ENCODE measurements at places on chromosomes 12 and 14.

DNA sequence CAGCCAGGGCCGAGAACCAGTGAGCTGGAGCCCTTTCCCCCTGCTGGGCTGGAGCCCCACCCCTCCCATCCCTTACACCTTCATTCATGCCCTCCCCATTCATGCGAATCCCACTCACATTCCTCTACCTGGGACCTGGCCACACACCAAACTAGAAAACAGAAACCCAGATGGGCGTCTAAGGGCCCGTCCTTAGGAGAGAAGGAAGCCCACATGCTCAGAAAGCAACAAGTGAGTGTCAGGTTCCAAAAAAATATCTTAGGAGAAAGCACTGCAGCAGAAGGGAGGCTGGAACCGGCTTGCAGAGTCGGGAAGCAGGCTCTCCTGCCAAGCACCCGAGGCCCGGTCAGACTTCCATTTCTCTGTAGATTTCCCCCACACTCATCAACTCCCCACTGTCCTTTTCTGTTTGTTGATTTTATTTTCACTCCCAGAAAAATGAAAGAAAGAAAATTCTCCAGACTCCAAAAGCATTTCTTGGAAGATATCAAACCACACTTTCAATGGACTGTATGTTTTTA lies 13.6 kb downstream of the BCL11B start:
- no peak for DNase-seq

DNA sequence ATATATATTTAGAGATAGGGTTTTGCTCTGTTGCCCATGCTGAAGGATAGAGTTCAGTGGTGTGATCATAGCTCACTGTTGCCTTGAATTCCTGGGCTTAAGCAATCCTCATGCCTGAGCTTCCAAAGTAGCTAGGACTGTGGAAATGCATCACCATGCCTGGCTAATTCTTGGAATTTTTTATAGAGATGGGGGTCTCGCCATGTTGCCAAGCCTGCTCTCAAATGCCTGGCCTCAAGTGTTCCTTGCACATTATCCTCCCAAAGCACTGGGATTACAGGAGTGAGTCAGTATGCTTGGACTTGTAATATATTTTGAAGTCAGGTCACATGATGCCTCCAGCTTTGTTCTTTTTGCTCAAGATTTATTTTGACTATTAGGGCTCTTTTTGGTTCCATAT lies 178.0 kb downstream of the RPAP3 start:
- no peak for DNase-seq

DNA sequence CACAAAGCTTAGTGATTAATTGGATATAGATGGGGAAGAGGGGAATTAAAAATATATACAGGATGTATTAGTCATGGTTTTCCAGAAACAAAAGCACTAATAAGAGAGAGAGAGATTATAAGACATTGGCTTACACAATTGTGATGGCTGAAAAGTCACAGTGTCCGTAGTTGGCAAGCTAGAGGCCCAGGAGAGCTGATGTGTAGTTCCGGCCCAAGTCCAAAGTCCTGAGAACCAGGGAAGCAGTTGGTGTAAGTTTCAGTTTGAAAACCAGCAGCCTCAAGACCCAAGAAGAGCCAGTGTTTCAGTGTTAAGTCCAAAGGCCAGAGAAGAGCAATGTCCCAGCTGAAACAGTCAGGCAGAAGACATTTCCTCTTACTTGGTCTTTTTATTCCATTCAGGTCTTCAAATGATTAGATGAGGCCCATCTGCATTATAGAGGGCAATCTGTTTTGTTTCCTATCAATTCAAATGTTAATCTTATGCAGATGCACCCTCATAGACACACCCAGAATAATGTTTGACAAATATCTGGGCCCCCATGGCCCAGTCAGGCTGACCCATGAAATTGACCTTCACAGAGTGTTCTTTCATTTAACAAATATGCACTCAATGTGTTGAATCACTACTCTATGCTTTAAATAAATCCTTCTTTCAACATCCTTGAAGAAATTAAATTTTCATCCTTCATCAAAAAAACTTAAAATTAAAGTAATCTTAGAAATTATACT lies 67.2 kb upstream of the DIO2 start:
- no peak for DNase-seq

DNA sequence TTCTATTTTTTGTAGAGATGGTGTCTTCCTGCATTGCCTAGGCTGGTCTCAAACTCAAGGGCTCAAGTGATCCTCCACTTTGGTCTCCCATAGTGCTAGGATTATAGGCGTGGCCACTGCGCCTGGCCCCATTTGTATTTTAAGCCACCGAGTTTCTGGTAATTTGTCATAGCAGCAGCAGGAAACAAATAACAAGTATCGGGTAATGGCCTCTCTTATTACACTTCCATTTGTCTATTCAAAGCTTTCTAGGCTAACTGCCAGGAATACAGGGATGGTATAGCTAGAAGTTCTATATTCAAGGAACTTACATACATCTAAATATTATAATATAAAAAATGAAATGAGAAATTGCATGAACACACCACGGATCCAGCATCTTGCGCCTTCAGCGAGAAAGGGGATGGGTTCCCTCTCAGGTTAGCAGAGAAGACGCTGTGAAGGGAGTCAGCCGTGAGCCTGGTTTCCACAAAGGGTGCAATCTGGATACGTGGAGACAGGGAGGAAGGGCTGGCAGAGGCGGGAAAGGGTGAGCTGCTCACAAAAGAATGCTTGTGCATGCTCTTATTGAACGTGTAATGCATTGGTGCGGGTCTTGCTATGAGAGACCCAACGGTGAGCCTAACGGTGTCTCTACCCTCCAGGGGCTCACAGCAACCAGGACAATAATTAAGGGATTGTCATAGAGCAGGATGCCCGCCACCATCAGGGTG lies 9.5 kb downstream of the BDKRB1 start:
- DNase-seq: no peak

DNA sequence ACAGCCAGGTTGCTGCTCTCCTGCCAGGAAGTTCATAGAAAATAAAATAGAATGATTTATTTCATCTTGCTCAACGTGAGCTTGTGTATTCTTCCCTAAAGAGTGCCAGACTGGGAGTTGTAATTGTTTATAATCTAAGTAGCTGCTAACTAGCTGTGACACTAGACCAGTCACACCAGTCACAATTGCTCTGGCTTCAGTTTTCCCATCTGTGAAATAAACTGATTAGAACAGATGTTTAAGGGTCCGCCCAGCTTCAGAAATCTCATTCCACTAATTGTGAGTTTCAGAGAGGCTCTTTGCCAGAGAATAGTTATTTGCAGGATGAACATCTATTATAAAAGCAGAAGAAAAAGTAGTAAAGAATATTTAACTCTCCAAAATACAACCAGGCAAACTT lies 55.6 kb upstream of the ZDHHC17 start:
- DNase-seq: no peak

GRCh38 chr14:35506927-35507326 lies 27.0 kb upstream of the INSM2 start:
- DNase-seq: no peak

DNA sequence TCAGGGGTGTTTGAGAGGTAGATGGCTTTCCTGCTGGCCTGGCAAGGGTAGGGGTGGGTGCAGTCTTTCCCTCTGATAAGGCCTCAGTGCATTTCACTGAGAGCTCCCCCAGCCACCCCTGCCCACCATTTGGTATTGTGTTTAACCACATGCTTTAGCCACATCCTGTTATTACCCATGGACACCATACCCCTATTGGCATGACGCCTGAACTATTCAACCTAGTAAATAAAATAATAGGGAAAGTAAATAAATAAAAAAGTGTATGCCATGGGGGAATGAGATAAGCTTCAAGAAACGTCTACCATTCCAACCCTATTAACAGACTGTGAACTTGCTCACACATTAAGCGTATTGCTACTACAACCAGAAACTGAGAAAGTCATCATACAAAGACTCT lies 7.6 kb upstream of the LGR5 start:
- DNase-seq: no peak

GRCh38 chr12:40784102-40784501 lies 91.9 kb downstream of the CNTN1 start:
- no peak for DNase-seq

GRCh38 chr12:84069699-84070098 lies 842.9 kb downstream of the SLC6A15 start:
- DNase-seq: no peak

GRCh38 chr12:127660961-127661360 lies 606.0 kb upstream of the TMEM132C start:
- DNase-seq: no peak

DNA sequence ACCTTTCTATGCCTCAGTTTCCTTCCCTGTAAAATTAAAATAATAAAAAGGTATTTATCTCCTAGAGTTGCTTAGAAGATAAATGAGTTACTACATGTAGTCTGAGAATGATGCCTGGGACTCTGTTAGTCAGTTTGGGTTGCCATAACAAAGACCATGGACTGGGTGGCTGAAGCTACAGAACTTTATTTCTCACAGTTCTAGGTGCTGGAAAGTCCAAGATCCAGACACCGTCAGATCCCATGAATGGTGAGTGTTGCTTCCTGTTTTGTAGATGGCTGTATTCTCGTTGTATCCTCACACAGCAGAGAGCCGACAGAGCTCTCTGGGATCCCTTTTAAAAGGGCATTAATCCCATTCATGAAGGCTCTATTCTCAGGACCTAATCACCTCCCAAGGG lies 64.0 kb upstream of the LTA4H start:
- DNase-seq: no peak

DNA sequence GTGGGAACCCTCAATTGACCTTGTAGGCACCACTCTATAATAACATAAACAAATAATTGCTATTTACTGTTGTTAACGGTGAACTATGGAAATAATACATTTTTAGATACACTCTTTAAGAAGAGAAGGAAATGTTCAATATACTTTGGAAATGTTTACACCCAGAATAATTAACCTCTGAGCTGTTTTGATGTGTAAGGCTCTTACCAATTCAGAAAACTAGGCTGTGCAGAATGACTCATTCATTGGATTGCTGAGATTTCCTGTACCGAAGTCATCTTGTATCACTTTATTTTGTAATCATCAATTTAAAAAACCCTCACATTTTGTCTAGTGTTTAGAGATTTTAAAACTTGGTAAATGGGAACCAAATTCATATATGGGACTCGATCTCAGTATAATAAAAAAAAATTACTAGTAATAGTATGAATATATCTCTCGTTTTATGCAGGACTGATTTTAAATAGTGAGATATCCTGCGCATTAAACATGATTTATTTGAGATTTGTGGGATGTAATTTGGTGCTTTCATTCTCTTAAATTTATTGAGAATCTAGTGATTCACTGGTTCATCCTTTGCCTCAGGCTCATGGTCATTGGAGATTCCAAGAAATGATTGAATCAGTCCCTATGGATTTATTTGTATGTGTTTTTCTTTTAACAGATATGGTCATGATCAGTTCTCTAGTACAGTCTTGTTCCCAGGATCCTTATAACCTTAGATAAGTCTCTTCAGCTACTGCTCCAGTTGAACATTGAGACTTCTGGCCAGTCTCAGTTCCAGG lies 3.9 kb downstream of the SAMD4A start:
- DNase-seq: no peak

GRCh38 chr14:102103062-102103695 lies 16.3 kb upstream of the HSP90AA1 start:
- no peak for DNase-seq

GRCh38 chr14:94555991-94556390 lies 5.3 kb upstream of the SERPINA4 start:
- DNase-seq: no peak

GRCh38 chr12:114263056-114263805 lies 142.7 kb downstream of the TBX5 start:
- no peak for DNase-seq

DNA sequence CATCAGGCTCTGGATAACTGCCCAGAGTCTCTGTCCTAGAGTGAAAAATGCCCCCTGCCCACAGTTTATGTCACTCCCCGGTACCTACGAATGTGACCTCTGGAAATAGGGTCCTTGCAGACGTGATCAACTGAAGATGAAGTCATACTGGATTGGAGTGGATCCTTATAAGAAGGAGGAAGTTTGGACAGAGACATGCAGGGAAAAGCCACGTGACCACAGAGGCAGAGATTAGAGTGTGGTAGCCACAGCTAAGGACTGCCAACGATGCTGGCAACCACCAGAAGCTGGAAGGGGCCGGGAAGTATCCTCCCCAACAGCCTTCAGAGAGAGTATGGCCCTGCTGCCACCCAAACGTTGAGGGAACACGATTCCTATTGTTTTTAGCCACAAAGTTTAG lies 101.2 kb upstream of the NCOR2 start:
- no peak for DNase-seq

DNA sequence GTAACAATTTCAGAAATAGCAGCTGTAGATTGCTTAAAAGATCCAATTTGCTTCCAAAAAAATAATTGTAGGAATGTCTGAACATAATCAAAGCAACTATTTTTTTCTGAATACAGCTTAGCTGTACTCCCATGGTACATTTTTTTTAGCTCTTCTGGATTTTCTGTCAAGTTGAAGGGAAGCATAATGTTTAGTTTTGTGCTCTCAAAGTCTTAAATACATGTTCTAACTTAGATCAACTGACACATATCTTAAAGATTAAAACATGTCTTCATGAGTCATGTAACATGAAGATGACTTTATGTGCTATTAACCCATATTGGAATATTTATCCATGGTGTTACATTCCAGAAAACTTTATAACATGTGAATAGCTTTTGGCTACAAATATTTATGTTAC lies 255.7 kb downstream of the BTG1 start:
- DNase-seq: no peak

DNA sequence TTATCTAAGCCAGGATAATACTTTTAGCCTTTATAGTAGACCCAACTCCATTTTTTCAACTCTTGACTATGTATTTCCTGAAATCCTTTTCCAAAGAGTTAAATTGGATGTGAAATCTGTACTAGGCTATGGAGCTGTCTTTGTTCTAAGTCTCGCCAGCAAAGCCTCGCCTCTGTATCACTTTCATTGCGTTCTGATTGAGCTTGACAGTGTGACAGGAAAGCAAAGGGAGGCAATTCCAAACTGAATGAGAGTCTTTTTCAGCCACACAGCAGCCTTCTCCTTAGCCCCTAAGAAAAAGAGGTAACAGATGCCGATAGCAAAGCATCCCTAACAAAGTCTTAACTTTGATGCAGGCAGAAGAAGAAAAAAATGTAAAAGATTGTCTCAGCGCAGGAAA lies 154.6 kb upstream of the OTX2 start:
- DNase-seq: no peak

DNA sequence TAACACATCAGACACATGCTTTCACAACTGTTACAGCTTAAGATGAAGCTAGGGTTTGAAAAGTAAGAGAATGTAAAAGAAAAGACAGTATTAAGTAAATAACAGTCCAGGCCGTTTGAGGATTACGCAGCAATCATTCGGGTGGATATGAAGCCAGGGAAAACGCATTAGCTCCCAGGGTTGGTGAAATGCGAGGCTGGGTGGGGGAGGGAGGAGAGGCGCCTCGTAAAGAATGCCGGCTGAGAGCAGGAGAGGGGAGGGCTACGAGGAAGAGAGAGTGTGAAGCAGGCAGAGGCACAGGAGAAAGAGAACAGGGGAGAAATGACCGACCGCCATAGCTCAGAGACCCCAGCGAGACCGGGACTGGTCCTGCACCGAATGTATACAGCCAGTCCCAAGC lies 73.0 kb downstream of the IQSEC3 start:
- DNase-seq: no peak
